ENCODE measurements at places on chromosomes 7 and 10.

DNA sequence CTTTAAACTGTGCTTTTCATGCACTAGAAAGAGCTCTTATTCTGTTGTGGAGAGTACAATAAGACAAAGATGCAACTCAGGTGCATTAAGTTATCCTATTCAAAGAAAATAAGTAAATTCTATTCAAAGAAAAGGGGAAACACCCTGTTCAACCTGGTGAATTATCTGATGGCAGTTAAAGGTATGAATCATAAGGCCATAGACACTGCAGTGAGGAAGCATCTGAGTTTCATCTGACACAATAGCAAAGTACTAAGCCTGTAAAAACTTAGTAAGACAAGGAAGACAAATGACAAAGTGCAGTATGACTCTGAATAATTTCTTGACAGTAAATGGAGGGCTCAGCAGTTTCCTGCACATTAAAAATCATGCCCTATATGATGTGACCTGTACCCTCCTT lies 91.0 kb upstream of the LRRTM3 start:
- no peak for DNase-seq

GRCh38 chr7:120201290-120201689 lies 71.7 kb upstream of the KCND2 start:
- no peak for DNase-seq

DNA sequence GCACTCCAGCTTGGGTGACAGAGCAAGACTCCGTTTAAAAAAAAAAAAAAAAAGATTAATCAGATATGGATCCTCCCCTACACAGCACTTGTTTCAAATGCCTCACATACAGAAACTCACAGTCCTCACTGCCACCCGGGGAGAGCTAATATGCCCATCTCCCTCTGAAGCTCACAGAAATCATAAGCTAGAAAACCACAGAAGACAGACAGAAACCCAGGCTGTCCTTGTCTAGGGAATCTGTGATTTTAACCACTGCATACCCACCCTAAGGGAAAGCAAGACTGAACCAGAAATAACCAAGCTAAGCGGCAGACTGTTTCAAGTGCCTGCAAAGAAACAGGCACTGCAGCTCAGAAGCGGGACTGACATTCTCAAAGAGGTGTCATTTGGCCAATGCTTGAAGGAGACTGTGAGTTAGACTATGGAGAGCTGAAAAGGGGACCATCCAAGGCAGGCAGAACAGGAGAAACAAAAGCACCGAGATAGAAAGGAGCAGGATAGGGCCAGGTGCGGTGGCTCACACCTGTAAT lies 37.6 kb downstream of the SLC37A3 start:
- DNase-seq, result no peak

DNA sequence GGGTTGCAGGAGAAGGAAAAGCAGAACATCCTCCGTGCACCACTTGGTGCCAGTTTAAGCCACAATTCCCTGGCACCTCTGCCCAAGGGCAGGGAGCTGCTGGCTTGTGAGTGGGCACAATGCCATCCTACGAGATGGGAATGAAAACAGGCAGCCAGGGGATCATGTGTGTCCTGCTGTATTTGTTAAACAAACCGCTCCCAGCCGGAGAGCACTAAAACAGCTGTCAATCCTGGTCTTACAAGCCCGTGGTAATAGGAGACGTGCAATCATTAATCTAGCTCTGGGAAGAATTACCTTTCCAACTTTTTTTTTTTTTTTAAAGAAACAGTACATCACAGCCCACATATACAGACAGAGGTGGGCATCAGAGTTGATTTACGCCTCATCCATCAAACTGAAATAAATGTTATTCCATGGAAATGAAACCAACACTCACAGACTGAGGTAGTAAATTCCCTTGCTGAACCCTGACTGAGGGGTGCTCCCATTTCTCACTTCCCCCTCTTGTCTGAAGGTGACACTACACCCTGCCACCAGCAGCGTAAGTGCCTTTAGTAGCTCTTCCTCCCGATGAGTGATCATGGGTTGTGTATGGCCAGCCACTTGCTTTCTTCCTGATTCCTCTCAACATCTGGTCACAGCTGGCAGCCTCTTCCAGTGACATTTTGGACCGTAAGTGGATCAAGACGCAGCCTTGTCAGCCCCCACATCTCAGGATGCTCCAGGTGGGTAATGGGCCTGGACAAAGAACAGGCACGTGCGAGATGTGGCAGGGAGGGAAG lies 143.8 kb downstream of the TEX36 start:
- no peak for DNase-seq

- no peak for DNase-seq
Measured at GRCh38 chr7:7568553-7568952, 1.9 kb downstream of the MIOS start.

DNA sequence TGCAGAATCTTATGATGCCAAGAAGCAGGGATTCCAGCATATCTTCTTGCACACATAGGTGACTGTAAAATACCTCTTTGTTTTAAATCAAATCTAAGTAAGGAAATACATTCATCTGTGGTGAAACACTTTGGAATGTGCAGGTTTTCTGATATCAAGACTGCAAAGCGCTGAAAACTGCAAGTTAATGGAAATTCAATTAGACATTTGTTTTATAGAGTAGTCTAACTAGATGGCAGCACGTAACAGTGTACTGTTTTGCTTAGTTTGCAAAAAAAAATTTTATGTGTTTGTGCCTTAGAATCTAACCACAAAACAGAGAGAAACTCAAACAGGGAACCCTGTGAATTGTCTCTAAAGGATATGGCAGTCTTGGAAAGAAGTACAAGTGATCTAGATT lies 259.2 kb downstream of the HDAC9 start:
- DNase-seq, result no peak

- DNase-seq, result no peak
Measured at GRCh38 chr10:11157292-11158076, 139.8 kb downstream of the CELF2 start.

GRCh38 chr10:128268015-128268722 lies 141.9 kb upstream of the MKI67 start:
- DNase-seq, result peak; percentile 29

DNA sequence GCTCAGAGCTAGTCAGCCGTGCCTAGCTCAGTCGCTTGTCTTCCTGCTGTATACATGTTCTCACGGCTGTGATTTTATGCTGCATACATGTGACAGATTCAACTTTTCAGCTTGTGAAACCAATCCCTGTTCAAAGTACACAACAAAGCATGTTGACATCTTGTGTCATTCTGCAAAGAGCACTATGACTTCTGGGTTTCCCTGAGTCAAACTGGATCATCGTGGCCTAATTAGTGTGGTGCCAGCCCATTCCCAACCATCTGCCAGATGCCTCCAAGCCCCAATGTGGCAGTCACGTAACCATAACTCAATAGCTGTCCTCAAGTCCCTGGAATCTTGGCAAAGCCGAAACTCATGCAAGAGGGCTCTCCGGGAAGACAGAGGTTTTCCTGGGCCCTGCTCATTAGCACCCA lies 144.8 kb downstream of the MYOF start:
- no peak for DNase-seq

- no peak for DNase-seq
Measured at GRCh38 chr7:129906700-129907099, 46.1 kb downstream of the UBE2H start.

- no peak for DNase-seq
Measured at GRCh38 chr7:132145466-132145865, 430.8 kb downstream of the PLXNA4 start.

GRCh38 chr7:140342727-140343514 lies 55.4 kb downstream of the SLC37A3 start:
- DNase-seq, result peak; percentile 33

DNA sequence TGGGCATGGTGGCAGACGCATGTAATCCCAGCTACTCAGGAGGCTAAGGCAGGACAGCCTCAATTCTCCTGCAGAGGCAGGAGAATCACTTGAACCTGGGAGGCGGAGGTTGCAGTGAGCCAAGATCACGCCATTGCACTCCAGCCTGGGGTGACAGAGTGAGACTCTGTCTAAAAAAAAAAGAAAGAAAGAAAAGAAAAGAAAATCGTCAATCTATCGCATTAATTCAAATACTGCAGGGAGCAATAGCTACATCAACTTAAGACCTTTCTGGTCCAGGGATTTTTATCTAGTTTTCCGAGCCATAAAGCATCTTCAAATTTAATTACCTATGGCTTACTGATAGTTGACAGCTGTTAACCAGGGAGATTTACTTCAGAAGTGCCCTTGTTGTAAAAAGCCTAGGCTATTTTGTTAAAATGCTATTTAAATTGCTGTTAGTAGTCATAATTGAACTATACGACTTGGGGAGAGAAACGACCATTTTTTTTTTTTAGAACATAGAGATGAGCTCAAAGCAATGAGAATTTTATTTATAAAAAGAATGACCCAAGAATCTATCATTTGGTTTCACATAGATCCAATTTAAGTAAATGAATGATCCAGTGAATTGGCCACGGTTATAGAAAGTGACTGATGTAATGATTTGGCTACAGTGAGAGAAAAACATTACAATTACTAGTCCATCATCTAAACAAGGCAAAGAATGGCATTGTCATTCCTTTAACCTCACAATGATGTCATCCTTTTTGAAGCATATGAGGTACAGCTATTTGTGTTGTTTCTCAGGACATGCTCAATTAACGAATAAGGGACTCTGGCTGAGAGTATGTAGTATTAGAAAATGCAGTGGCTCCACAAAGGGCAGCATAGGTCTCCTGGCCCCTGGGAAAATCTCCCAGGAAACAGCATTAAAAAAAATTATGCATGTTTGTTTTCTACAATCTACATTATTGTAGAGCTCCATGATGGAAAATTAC lies 85.3 kb downstream of the SEMA3C start:
- DNase-seq, result no peak

DNA sequence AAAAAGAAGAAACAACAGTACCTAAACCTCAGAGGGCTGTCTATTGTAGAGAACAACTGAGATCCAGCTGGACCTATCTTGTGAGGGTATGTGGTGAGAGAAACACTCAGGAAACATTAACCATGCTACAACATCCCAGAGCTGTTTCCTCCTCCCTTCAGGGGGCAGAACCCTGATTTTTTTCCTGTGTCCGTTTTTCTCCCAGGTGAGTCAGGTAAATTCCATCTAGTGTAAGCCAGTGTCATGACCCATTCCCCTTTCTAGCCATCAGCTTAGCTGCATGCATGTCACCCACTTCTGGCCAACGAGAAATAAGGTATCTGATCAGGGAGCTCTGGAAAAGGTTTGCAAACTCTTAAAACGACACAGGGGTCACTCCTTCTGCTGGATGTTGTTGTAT lies 103.8 kb downstream of the DNMBP start:
- no peak for DNase-seq

GRCh38 chr7:107007007-107007891 lies 37.3 kb upstream of the PRKAR2B start:
- no peak for DNase-seq

DNA sequence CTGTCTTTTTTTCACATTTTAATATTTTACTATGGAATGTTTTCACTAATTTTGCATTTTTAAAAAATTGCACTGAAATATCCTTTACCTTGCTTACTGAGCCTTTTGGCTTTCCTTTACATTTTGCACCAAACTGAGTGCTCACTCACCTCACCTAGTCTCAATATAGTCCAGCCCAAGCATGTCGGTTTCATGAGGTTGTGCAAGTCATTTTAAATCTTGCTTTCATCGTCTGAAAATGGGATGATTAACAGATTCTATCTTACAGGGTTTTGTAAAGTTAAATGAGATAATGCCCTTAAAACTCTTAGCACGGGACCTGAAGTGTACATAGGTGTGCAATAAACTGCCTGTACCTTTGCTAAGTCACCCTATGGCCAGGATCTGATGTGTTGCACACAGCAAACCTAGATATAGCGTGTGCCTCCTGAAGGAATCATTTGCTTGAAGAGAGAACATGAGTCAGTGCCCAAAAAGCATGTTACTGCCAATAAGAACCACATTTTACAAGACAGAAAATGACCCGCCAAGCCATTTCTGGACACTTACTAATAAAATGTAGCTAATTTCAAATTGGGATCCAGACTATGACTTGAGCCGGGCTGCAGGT lies 199.8 kb downstream of the JCAD start:
- DNase-seq, result no peak

GRCh38 chr10:104056619-104057273 lies 28.9 kb downstream of the COL17A1 start:
- no peak for DNase-seq

GRCh38 chr7:139981511-139981895 lies 81.2 kb downstream of the PARP12 start:
- no peak for DNase-seq

DNA sequence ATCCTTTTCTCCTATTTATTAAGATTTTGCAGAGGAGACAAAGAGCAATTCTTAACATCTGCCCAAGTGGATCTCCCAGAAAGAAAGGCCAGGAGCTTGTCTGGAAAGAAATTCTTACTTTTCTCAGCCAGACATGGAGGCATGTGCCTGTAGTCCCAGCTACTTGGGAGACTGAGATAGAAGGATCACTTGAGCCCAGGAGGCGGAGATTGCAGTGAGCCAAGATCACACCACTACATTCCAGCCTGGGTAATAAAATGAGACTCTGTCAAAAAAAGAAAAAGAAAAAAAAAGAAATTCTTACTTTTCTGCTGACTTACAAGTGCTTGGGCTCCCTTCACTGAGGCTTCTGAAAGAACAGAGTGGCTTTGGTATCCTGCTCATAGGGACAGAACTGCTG lies 2.4 kb upstream of the CYP3A43 start:
- no peak for DNase-seq

DNA sequence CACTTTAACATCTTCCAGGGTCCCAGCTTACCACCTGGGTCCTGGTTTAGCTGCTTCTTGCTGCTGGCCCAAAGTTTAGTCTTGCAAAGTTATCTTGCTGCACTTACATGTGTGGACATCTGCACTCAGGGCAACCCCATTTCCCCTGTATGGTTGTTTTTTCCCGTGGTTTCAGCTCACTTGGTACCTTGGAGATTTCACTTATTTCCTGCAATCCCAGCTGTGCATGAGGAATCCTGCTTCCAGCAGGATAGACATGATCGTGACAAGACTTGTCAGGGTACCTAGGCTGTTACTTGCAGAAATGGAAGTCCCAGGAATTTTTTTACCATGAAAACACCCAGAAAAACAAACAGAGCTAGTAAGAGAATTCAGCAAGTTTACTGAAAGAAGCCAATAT lies 95.9 kb upstream of the LEP start:
- DNase-seq, result no peak

- no peak for DNase-seq
Measured at GRCh38 chr10:9848278-9848677, 1169.4 kb upstream of the CELF2 start.

DNA sequence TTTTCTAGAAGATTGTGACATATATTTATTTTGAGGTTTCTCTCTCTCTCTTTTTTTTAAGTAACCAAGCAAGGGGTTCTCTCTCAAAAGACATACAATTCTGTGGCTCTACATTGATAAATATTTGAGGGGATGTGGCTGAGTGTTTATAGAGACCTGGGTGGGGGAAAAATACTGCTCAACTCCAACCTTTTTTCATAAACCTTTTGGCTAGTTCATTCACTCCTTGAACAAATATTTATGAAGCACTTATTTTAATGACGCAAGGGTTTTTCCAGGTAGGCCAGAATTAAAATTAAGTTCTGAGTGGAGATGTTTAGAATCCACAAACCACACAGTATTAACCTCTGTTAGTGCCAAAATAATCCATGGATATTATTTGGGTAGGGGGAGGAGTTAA lies 100.2 kb downstream of the PTPRE start:
- DNase-seq, result no peak

- DNase-seq, result no peak
Measured at GRCh38 chr7:50214771-50215170, 89.7 kb upstream of the IKZF1 start.

All from amygdala (tissue), 56 donors.